ENCODE measurements at places on chromosomes 4 and X.

- DNase-seq = no peak
These were observed 98.6 kb downstream of the AASDH start for GRCh38 chr4:56288663-56289062.

DNA sequence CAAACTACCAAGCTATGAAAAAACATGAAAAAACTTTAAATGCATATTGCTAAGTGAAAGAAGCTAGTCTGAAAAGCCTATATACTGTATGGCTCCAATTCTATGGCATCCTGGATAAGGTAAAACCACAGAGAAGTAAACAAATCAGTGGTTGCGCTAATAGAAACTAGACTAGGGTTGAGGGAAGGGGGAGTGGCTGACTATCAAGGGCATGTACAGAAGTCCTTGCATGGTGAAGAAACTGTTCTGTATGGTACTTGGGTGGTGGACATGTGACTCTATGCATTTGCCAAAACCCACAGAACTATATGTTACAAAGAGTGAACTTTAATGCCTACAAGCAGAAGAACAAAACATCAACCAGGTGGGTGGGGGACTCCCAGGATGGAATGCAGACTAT, 96.8 kb downstream of the MTMR1 start:
- DNase-seq = no peak

DNA sequence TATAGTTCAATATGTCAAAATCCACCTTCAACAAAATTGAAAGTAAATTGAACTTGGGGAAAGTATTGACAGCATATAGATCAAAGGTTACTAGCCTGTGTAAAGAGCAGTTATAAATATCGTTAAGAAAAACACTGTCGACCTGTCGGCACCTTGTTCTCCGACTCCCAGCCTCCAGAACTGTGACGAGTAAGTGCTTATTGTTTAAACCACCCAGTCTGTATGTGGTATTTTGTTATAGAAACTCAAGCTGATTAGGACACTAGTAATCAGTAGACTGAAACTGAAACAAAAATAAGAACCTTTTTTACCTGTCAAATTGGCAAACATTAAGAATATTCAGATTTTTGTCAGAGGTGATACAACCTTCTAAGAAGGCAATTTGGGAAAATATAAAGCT, 17.0 kb downstream of the HTT start:
- no peak for DNase-seq

DNA sequence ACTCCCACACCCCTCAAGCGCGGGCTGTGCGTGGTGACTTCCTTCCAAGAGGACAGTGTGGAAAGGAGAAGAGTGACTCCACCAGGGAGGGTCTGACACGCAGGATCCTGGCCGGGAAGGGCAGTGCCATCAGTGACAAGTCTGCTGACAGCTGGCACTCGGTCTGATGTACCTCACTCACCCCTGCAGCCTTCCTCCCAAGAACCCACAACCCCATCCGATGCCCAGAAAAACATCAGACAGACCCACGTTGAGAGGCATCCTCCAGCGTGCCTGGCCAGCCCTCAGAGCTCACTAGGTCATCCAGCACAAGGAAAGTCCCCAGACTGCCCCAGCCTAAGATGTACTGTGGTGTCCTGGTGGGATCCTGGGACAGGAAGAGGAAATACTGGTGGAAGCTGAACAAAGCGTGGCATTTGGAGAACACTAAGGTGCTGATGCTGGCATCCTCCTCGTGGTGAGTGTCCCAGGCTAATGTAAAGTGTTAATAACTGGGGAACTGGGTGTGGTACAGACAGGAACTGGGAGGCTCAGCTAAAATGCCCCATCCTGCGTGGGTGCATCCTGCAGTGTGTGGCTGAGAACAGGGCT, 200.0 kb upstream of the PSAPL1 start:
- DNase-seq = no peak

GRCh38 chr4:7023901-7024300, 19.3 kb upstream of the TADA2B start:
- DNase-seq = no peak

- DNase-seq = no peak
These were observed 58.2 kb upstream of the GPRIN3 start for GRCh38 chr4:89365776-89366175.

Data from hypothalamus (tissue), 51 donors.